D721Med (cell line): ENCODE measurements at places on chromosomes 7 and 10.

GRCh38 chr7:98669329-98670000, 52.4 kb downstream of the NPTX2 start:
- DNase-seq = no peak

DNA sequence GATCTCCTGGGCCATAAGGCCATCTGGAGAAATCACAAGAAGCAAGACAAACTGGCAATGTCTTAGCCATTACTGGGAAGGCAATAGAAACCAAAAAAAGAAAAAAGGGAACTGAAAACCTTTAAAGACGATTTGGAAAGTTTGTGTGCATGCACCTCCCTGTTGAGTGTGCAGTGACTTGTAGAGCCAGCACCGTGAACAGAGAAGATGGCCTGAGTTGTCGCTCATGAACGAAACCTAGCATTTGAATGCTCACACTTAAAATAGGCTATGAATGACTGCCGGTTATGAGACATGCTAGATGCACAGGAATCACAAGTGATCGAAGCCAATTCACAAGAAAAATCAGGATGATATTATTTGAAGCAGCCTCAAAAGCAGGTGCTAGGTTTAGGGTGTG, 151.3 kb upstream of the ADO start:
- no peak for DNase-seq

DNA sequence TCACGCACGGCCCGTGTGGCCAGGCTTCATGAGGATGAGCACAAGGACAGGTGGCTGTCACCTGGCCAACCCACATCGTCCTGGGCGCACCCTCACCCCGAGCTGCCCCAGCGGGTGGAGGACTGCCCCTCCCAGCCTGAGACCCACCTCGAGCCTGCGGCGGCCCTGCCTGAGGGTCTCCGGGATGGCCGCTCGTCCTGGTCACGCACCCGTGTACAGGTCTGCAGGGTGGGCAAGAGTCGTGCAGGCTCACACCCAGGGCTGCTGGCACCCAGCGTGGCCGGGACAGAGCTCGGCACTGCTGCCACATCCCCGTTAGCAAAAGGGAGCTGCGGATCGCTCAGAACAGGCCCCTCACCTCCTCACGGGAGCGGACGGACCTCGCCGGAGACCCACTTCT, 14.4 kb upstream of the UTF1 start:
- DNase-seq = no peak

GRCh38 chr7:69836702-69837101, 238.4 kb downstream of the AUTS2 start:
- no peak for DNase-seq

GRCh38 chr7:80819503-80819902, 99.3 kb downstream of the SEMA3C start:
- no peak for DNase-seq

GRCh38 chr7:152572101-152572500, 103.8 kb downstream of the XRCC2 start:
- DNase-seq = no peak

- DNase-seq = no peak
These were observed 143.7 kb downstream of the FZD1 start for GRCh38 chr7:91407942-91408341.

DNA sequence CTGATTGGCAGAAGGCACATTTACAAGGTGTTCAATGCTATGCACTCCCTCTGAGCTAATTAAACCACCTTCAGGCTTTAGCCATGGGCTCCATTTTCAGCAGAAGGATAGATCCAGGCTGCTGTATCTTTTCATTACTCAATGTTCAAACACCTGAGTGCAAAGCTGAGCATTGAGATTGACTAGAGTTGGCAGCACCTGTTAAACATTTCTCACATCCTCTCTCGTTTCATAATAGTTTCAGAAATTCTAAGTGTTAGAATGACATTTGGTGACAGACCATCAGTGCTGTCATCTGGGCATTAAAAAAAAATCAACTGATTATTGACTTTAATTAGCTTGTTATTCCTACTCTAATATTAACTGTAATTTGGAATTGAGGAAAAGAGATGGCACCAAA, 187.1 kb upstream of the SEMA3E start:
- DNase-seq = no peak

DNA sequence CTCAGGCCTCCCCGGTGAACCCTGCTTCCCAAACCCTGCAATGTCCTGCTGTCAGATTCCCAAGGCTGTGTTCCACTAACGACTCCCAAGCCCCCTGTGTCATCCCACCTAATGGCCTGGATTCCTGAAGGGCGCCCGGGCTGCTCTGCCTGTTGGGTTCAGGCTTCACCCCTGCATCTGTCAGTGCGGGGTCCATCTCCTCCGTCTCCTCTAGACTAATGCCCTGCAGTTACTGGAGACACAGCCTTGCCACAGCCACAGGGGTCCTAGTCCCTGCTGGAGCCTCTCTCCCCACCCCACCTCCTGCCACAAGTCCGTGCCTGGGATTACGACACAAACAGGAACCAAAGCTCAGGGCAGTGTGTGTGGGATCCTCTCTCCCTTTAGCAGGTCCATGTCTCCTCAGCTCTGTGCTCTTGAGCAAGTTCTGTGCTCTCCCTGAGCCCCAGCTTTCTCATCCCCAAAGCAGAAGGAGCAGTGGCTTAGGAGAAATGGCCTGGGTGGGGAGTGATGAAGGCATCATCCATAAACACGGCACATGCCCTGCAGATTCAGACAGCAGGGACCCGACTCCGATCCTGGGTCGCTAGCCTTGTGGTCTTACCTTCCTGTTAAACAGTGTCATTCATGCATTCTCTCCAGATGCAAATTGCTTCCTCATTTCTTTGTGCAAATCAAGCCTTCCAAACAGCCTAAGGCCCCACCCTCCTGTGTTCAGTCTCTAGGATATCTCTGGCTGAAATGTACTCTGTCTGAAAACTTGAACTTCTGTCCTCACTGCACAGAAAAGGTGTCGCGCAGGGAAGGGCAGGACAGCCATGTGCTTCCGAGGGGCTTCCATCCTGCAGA, 8.2 kb upstream of the RBP3 start:
- no peak for DNase-seq

- DNase-seq = no peak
These were observed 317.2 kb downstream of the BBS9 start for GRCh38 chr7:33446551-33446950.

GRCh38 chr7:30771174-30771879, at the start of gene MINDY4:
Gene MINDY4 (plus strand): TSS chr7:30771417. CDS start chr7:30771494, 77 bp downstream.
- DNase-seq = peak; percentile 85

DNA sequence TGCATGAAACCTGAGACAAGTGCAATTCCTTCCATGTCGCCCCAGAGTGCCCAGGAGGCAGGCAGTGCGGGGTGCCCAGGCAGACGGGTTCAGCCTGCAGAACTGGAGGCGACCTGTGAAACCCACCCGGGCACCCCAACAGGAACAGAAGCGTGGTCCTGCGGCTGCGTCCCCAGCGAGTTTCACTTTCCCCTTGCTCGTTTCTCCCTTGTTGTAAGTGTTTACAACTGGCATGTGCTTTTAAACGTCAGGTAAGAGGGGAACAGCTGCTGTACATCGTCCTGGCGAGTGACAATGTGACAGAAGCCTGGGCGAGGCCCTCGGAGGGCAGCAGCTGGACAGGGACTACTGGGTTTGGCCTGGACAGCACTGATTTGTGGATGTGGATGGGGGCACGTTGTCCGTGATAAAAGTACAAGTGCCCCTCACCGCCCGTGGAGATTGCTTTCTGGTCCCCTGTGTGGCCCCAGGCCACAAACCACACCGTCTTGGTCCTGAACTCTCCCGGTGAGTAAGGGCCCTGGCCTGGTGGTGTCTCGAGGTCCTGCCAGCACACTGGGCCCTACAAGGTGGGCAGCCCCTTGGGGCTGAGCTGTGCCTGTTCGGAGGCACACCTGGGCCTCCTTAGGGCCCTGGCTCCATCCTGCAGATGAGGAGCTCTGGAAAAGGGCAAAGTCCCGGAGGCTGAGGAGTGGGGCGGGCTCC, 4.0 kb downstream of the VENTX start:
- DNase-seq = no peak

GRCh38 chr7:27409776-27410175, 167.2 kb downstream of the EVX1 start:
- DNase-seq = no peak

DNA sequence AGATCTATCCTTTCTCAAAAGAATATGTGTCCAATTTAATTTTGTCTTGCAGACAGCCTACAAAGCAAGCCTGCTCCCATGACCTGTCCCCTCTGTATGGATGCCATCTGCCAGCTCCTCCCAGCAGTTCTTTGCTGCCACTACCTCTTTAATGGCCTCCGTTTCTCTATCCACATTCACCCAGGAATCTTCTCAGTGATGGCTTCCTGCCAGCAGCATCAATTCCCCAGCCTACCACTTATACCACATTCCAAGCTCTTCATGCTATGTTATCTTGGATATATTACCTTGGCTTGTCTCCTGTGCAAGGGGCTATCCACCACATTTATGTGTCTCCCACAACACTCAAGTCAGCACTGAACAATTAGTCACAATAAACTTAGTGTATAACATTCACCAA, 133.2 kb downstream of the VPS50 start:
- no peak for DNase-seq

DNA sequence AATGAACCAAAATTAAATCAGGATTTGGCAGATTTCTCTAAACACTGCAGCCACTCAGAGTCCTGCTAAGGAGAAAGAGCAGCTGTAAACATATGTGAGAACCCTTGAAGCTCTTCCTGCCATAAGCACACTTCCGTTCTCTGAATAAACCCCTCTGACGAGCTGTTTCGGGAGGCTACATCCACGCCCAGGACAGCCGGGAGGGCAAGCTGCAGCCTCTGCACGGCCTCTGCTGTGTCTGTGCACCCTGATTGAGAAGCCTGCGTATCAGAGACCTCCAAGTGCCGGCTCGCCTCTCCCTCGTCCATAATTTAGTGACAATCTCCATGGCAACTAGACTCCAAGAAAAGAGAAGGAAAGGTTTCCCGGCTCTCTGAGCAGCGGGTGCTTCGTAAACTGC, 114.4 kb downstream of the PTPRN2 start:
- no peak for DNase-seq

DNA sequence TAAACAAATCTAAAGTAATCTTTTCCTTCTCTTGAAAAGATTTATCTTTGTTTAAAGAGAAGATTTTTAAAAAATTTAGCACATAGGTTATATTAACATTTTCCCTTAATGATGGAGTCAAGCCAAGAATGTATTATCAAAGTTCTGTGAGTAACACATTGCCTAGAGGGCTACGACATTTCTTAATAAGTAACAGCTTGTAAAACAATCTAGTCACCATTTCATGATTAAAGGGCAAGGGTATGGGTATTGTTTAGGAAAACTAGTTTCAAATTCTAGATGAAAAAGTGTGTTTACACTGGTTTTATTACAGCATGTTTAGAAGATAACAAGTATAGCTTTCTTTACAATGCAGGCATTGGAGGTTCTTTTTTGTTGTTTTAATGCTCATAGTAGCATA, 28.6 kb upstream of the LAMB4 start:
- DNase-seq = no peak

- DNase-seq = no peak
These were observed 56.2 kb upstream of the ZMIZ1 start for GRCh38 chr10:79012567-79012966.

DNA sequence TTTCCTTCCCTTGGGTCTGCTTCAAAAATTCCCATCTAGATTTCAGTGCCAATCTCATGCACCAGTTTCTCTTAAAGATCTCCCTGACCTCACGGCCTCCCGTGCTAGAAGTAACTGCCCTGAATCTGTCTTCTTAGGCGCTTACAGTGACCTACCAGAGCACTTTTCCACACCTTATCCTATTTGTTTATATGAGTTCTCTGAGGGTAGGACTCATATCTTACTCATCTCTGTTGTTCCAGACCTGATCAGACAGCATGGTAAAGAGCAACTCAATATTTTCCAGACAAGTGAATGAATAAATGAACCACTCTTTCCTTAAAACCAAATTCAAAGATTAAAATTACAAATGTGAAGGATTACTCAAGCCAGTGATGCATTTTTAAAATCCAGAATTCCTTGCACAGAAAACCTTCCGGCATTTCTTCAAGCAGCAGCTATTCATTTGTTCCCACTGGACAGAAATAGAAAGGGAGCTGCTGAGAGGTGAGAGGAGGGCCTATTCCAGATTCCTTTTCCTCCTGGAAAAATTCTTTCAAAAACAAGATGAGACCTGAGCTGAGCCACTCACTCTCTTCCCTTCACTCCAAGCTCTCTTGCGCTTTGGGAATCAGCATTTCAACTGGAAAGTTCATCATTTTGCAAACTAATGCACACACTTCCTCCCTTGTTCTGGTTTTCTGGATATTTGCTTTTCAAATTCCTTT, 94.6 kb downstream of the ELMO1 start:
- DNase-seq = no peak

GRCh38 chr7:1696671-1697498, 26.8 kb downstream of the ELFN1 start:
- no peak for DNase-seq

DNA sequence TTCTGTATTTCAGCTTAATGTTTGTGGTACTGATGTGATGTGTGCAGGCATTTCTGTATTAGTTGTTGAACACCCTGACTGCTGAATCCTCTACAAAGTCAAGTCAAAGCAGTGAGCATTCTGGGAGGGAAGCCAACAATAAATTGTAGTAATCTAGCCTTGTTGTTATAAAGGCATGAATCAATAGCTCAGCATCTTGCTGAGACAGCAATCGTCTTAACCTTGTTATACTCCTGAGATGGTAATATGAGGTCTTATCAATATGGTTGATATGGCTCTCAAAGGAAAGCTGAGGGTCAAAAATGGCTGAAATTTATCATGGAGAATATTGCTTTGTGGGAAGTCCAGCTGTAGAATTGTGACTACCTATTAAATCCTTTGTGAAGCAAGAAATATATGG, 299.4 kb downstream of the DNAJB9 start:
- DNase-seq = no peak

GRCh38 chr10:90822508-90822907, 35.3 kb downstream of the HTR7 start:
- DNase-seq = no peak

DNA sequence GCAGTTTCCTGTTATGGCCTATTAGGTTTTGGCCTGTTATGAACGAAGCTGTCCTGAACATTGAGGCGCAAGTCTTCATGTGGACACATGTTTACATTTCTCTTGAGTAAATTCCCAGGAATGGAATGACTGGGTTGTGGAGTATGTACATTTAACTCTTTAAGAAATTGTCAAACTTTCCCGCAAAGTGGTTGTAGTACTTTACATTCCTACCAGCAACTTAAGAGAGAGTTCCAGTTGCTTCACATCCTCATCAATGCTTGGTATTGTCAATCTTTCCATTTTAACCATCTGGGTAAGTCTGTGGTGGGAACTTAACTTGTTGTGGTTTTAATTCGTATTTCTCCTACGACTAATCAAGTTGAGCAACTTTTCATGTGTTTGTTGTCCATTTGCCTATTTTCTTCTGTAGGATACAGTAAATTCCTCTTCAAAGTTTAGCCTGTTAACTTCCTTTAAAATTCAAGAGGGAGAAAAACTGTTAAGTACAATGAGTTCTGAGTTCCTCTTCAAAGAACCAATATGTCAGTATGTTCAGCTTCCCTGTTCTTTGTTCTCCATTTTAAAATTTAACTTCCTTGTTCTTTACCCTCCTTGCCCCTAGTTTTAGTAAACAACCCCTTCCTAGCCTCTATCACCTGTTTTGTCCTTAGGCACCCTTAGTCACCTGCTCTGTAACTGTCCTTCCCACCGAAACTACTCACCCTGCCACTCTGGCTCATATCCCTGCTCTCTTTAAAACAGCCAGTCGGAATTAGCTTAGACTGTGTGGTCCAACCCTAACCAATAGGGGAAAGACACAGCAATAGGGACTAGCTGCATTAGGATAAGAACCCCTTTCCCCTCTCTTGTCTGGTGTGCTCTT, 74.0 kb downstream of the FAM241B start:
- DNase-seq = no peak
